ENCODE measurements at places on chromosomes 16 and 17.

DNA sequence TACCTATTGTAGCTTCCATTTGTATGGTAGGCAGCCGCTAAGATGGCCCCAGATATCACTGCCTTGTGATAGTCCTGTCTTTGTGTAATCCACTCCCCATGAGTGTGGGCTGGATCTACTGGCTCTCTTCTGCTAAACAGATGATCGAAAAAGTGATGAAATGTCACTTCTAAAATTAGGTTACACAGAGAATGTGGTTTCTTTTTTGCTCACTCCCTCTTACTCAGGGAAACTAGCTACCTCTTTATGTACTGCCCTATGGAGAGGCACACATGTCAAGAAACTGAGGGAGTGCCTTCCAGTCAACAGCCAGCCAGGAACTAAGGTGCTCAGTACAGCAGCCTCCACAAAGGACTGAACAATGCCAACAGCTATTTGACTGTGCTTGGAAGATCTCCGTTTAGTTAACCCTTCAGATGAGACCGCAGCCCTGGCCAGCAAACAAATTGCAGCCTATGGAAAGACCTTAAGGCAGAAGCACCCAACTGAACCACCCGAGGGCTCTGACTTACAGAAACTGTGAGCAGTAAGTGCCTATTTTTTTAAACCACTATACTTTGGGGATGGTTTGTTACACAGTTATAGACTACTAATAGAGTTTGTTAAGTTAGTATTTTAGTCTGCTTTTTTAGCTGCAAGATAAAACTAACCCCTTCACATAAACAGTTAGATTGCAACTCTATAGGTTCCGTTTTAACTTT, 113.2 kb upstream of the MAF start:
- peak; percentile 12 for DNase-seq

DNA sequence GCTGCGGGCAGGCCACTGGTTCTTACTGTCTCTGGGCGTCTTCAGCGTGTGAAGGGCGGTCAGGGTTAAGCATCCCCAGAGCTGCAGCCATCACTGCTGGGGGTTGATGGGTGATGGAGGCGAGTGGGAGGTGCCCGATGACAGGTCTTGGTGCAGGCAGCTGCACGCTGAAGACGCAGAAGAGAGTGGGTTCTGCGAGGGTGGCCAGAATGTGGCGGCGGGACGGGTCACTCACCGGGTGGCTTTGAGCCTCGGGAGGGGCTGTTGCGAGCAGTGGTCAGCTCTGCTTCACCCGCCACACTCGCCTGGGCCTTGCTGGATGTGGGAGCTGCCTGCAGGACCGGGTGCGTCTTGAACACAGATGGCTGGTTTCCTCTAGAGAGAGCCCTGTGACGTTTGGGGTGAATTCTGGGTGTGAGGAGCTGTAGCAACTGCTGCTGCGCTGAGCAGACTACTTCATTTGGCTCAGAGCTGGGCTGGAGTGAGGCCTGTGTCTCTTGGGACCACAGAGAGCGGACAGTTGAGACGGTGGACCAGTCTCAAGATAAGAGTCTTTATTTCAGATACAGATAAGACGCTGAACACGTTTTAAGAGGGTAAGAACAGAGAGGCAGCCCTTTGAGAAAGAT, 44.6 kb upstream of the ZNF750 start:
- peak; percentile 25 for DNase-seq

GRCh38 chr17:81825841-81826466, 7.1 kb downstream of the MCRIP1 start:
- DNase-seq: no peak

DNA sequence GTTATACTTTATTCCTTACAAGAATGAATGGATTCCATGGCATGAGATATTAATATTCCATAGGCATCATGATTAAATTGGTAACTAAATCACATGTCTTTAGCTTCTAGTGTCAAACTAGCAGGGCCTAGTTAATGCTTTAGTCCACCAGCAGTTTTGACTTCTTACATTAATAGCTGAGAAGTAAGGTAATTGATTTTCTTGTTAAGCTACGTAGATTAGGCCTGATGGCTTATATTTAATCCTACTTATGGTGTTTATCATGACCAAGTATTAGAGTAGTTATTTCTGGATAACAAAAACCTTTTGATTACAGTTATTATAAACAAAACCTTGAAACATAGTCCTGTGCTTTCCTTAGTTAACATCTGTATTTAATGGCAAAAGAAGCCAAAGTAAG, 184.5 kb downstream of the TANC2 start:
- no peak for DNase-seq

- DNase-seq: no peak
These were observed 26.1 kb downstream of the MRPS23 start for GRCh38 chr17:57823469-57824401.

- DNase-seq: no peak
These were observed 37.3 kb downstream of the TSC2 start for GRCh38 chr16:2084895-2085625.

GRCh38 chr17:78124081-78124835, 4.3 kb downstream of the TMC6 start:
- DNase-seq: peak; percentile 34

DNA sequence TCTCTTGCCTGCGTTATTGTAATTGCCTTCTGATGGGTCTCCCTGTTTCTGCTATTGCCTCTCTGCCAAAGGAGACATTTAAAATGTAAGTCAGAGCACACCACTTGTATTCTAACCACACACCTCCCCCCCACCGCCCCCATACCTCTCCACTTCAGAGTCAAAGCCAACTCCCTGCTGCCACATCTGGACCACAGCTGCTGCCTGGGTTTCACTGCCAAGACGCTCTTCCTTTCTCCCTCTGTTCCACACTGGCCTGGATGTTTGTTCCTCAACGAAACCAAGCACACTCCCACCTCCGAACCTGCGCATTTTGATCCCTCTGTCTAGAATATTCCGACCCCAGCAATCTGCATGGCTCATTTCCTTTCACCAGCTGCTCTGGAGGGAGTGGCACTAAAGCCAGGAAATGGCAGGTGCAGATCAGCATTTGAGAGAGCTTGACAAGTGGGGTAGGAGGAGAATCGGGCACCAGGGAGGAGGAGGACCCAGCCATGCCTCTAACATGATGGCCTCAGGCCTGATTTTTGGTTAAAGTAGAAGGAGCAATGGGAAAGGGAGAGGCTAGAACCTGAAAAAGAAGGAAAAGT, 92.4 kb upstream of the HS3ST2 start:
- DNase-seq: no peak

DNA sequence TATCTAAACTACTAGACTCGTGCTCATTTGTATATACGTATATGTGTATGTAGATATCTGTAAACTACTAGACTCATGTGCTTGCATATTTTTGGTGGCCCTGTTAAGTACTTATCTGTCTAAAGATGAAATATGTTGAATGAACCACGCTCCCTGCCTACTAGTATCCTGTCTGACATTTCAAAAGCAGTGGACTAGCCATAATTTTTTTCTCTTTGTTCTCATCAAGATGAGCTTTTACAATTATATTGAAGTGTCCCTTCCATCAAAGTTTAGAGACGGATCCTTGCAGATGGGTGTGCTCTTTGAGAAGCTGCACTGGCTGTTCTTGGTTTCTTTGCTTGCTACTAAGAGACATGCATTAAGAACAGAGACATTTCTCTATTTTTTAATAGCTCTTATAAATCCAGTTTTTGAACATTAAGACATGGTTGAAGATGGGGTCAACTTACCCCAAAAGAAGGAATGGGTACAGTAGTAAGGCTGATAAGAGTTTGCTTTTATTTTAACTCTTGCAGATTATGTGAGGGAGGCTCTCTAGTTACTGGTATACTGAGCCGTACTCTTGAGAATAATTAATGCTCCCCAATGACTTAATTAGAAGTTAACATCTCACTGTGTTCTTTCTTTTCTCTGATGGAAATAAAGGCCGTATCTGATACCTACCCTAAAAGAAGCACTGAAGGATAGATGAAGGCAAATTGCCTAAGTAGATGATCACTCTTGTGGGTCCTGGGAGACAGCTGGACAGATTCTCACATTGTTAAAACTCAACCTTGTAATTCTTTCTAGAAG, 3.4 kb downstream of the CNTNAP4 start:
- no peak for DNase-seq

GRCh38 chr17:34579979-34580684, 750 bp downstream of the TMEM132E start:
- DNase-seq: peak; percentile 24

GRCh38 chr17:2292100-2292499, 11.5 kb downstream of the SMG6 start:
- no peak for DNase-seq

- peak; percentile 85 for DNase-seq
These were observed 10.5 kb downstream of the ST3GAL2 start for GRCh38 chr16:70428178-70428998.

DNA sequence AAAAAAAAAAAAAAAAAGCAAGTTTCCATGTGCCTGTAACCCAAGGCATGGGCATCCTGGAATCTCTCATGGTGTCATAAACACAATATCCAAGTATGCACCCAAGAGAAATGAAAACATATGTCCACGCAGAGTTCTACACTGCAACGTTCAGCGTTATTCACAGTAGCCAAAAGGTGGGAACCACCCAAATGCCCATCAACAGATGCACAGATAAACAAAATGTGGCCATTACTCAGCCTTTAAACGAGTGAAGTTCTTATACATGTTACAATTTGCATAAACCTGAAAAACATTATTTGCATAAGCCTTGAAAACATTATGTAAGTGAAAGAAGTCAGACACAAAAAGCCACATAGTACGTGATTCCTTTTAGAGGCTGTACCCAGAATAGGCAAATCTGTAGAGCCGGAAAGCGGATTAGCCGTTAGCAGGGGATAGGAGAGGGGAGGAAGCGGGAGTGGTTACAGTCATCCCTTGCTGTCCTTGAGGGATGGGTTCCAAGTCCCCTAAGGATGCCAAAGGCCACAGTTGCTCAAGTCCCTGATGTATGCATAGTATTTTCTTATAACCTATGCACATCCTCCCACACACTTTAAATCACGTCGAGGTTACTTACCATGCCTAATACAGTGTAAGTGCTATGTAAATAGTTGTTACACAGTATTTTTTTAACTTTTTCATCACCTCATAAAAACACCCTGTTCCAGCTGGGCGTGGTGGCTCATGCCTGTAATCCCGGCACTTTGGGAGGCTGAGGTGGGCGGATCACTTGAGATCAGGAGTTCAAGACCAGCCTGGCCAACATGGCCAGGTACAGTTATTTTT, 47.3 kb upstream of the DNAH17 start:
- DNase-seq: no peak

GRCh38 chr16:53784291-53784690, 80.3 kb downstream of the FTO start:
- no peak for DNase-seq

DNA sequence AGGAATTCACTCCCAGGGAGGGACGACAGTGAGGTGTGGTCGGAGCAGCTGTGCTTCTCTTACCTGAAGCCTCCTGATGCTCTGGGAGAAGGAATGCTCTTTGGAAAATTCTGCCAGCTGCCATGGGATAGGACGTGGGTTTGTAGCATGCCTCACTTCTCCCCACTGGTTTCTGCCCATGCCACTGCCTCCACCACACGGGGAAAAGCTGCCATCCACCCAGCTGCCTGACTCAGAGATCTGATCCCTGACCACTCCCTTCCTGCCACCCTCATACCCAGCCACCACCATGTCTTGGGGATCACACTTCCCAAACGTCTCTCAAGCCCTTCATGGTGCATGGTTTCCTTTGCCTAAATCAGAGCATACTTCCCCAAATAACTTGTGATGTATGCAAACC, 80.0 kb downstream of the CPPED1 start:
- DNase-seq: no peak

DNA sequence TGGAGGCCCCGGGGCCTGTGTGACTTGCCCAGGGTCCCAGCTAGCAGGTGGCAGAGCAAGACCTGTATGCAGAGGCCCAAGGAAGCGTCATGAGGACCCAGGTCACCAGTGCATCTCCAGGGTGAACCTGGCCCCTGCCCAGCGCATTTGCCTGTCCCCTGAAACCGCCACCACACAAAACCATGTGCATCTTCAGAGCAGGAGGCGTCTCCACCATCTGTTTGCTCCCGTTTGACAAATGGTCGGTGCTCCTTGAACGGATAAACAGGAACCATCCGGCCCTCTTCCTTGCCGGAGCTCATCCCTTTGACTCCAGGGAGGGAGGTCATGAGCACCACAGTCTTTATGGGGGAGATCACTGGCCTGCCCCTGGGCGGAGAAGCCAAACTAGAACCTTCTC, 62.5 kb downstream of the JPH3 start:
- no peak for DNase-seq

DNA sequence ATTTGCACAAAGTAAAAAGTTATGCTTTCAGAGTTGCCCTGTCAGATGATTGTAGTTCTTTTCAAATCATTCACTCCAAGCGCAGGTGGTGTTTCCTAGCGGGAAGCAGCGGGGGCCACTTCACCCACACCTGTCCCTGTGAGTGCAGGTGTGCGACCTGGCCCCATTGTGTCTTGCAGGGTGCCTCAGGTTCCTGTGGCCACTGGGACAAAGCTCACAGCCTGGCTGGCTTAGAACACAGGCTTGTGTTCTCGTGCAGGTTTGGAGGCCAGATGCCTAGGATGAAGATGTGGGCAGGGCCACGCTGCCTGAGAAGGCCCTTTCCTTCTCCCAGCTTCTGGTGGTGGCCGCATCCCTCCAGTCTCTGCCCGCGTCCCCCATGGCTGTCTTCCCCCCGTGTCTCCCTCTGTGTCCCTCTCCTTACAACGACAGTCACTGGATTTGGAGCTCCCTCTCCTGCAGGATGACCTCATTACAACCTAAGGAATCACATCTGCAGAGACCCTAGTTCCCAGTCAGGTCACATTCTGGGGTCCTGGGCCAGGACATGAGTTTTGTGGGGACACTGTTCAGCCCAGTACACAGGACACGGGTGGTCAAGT, 90.5 kb downstream of the NPIPB11 start:
- DNase-seq: no peak

DNA sequence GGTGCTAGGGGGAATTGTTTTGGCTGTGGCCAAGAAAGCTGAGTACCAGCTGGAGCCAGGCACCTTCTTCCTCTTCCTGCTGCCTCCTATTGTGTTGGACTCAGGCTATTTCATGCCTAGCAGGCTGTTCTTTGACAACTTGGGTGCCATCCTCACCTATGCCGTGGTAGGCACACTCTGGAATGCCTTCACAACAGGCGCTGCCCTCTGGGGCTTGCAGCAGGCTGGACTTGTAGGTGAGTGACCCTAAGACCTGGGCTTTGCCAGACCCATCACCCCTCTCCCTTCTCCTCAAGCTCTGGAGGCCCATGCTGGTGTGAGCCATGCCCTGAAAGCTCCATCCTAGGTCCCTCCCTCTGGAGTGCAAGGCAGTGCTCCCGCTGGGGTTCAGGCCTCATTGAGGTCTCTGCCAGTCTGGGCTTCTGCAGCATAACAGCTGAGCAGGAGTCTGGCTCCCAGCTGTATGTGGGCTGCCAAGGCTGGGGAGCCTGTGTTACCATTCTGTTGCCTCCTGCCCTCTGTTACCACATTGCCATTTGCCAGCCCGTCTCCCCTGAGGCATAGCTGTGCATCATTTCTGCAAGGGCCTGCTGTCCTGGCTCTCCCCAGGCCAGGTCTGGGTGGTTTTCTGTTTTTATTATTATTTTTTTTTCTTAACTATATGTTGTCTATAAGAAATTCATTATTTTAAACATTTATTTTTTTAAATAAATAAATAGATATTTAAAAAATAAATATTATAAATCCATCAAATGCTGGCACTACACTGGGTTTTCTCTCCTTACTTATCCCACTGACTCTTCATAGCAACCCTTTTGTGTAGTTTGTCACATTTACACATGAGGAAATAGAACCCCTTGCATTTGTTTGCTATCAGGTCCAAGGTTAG, 4.1 kb downstream of the SLC9A5 start:
- DNase-seq: no peak

GRCh38 chr16:4496305-4496704, 20.1 kb downstream of the HMOX2 start:
- no peak for DNase-seq
